ENCODE measurements at places on chromosomes 1 and 21. TPM values are rescaled to one million over a fixed set of nuclear protein-coding genes. Genes with fewer than 3 reads are reported as not detected.

GRCh38 chr1:233675446-233675845 lies 61.5 kb downstream of the KCNK1 start:
- DNase-seq = no peak

The PARP1 gene
- total RNA-seq = 140 TPM

GRCh38 chr1:115463347-115463746 lies 125.3 kb upstream of the NGF start:
- no peak for DNase-seq

- no peak for DNase-seq
Observed at GRCh38 chr1:24384251-24385090, 29.1 kb downstream of the STPG1 start.

DNA sequence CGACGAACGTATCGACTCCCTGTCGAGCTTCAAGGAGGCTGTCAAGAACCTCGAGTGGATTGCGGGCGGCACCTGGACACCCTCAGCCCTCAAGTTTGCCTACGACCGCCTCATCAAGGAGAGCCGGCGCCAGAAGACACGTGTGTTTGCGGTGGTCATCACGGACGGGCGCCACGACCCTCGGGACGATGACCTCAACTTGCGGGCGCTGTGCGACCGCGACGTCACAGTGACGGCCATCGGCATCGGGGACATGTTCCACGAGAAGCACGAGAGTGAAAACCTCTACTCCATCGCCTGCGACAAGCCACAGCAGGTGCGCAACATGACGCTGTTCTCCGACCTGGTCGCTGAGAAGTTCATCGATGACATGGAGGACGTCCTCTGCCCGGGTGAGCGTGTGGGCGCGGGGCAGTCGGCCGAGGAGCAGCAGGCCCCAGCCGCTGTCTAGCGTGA lies 28.0 kb downstream of the COL6A2 start:
- no peak for DNase-seq

- peak; percentile 61 for DNase-seq
Observed at GRCh38 chr1:31434101-31434871, 21.3 kb downstream of the SERINC2 start.

GRCh38 chr1:201356236-201356635 lies 21.2 kb downstream of the TNNT2 start:
- no peak for DNase-seq

GRCh38 chr1:209871006-209871405 lies 43.2 kb downstream of the UTP25 start:
- no peak for DNase-seq

DNA sequence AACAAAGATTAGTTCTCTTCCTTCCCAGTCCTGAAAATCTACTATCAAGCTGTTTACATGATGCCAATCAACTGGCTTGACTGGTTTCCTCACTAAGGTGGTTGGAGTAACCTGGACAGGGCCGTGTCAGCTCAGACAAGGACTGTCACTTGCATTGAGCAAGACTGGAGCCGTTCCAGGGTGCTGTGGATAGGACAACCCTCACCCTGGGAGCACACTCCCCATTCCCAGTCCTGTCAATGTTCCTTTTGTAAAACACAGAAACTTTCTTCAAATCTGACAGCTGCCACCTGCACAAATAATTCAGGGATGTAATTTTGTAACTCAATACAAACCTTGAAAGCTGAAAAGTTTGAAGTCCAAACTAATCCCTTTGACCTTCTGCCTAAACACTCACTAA lies 31.4 kb downstream of the PLPP3 start:
- DNase-seq = no peak

DNA sequence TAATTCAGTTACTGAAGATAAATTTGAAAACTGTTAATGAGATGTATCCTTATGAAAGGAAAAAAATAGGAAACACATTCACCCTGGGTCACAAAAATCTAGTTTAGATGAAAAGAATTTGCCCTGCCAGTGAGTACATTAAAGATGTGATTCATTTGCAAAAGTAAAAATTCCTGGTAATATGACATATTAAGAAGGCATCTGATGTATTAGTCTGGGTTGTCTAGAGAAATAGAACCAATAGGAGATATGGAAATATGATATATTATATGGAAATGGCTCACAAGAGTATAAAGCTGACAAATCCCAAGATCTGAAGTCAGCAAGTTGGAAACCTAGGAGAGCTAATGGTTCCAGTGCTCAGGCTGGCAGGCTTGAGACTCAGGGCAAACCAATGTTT lies 153.8 kb downstream of the MRPL39 start:
- no peak for DNase-seq

- no peak for DNase-seq
Observed at GRCh38 chr1:36123356-36123755, 1.7 kb downstream of the COL8A2 start.

DNA sequence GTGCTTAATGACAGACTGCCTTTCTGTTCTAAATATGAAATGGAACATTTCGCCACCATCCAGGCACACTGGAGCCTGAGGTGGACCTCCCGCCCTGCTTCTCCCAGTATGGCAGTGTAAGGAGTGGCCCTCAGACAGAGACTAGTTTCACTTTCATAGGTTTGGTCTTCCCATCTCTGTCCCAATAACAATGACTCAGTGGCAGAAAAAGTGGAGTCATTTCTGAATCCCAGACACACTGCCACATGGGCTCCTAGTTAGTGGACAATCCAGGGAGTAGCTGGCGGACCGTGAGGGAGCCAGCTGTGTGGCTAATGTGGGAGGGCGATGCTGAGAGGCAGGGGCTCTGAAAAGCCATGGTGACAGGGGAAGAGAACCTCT lies 95.6 kb upstream of the TSPAN2 start:
- DNase-seq = no peak

GRCh38 chr1:35850051-35850450 lies 33.0 kb upstream of the AGO1 start:
- DNase-seq = no peak

- DNase-seq = no peak
Observed at GRCh38 chr1:101781201-101781831, 215.4 kb downstream of the OLFM3 start.

The RHD gene
- 1.2 TPM for total RNA-seq

The CFHR1 gene
- not detected for total RNA-seq

The KLF17 gene
- not detected for total RNA-seq

The TCHH gene
- total RNA-seq = 0.27 TPM

The DCDC2B gene
- not detected for total RNA-seq

DNA sequence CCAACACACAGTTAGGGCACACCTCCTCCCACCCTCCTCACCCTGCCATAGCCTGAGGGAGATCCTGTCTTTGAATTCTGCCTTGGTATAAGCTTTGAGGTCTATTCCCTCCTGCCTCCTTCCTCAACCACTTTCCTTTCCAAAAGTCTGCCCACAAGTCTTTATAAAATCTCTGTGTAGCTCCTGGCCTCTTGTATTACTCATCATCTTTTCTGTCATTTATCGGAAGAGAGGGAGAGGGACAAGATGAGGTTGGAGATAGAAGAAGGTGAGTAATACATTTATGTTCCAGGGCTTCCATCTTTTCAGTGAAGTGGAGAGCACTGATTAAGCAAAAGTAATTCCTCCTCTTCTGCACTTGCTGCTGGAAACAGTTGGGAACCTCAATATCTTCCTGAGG lies 30.5 kb upstream of the EFCAB14 start:
- DNase-seq = no peak

The KCNT2 gene
- total RNA-seq = not detected

GRCh38 chr21:16578912-16579311 lies 849.1 kb downstream of the USP25 start:
- no peak for DNase-seq

GRCh38 chr1:156640842-156641706 lies 843 bp upstream of the BCAN start:
- DNase-seq = no peak

- DNase-seq = no peak
Observed at GRCh38 chr1:214072426-214073157, 84.8 kb downstream of the PROX1 start.

- DNase-seq = peak; percentile 54
Observed at GRCh38 chr1:62508187-62508758, 71.4 kb downstream of the USP1 start.

- DNase-seq = no peak
Observed at GRCh38 chr1:82849460-82849859, 1048.7 kb downstream of the ADGRL2 start.

- no peak for DNase-seq
Observed at GRCh38 chr1:11072216-11072917, 12.5 kb upstream of the SRM start.

GRCh38 chr1:229434005-229434640 lies at the start of gene ACTA1:
TSS of gene ACTA1 (minus strand) at chr1:229434094. CDS start at chr1:229433115, 979 bp downstream.
- DNase-seq = no peak

GRCh38 chr1:29851691-29852090 lies 615.4 kb downstream of the PTPRU start:
- DNase-seq = no peak

- DNase-seq = peak; percentile 60
Observed at GRCh38 chr1:56676571-56677035, 31.5 kb downstream of the PRKAA2 start.

- DNase-seq = no peak
Observed at GRCh38 chr1:6239213-6239752, 3.5 kb upstream of the ICMT start.

The SPATA21 gene
- total RNA-seq = not detected

DNA sequence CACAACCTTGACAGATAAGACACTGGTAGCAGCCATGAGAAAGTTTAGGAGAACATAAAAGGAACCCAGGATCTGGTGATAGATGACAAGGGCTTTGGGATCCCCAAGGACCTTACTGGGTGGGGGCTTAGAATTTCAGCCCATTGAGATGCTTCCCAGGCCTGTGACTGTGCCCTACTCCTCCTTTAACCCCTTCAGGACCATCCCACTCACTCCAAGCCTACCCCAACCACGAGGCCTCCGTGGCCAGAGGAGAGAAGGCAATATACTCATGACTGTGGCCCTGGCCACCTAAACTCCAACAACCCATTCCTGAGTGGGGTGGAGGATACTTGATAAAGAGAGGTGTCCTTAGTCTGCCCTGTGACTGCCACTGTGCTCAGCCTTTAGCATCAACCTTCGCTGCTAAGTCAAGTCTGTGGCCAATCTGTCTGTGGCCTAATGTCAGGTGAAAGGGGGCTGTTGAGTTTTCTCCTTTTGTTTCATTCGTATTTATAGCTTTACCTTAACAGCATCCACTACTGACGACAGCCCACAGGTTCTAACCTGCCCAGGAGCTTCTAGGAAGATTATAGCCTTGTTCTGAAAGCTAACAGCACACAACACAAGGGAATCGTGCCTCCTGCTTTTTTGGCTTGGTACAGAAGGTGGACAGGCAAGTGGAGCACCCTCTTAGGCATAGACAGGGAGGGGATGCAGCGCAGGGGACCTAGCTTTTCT lies 16.9 kb upstream of the BCAR3 start:
- DNase-seq = no peak

GRCh38 chr1:203453016-203453415 lies 22.6 kb upstream of the PRELP start:
- no peak for DNase-seq

DNA sequence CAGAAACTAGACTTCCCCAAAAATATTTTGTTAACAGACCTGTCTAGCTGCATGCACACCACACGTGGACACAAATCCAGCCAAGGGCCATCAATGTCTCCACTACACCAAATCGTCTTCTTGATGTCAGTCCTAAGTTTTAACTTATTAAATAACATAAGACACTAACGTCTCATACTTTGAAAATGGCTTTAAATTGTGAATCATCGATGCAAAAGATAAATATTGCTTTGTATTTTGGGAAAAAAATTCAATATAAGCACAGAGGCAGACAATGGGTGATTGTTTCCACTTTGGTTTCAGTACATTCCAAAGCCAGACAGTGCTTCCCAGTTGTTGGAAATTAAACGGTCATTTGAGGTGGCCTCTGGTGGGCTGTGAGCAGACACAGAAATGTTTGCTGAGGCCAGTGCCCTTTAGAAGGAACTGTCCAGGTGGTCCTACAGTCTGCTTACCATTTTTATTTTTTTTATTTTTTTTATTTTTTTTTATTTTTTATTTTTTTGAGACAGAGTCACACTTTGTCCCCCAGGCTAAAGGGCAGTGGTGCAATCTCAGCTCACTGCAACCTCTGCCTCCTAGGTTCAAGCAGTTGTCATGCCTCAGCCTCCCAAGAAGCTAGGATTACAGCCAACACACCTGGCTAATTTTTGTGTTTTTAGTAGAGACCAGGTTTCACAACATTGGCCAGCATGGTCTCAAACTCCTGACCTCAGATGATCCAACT lies 1.8 kb upstream of the KIAA2013 start:
- DNase-seq = peak; percentile 90

- no peak for DNase-seq
Observed at GRCh38 chr1:2547210-2548067, 8.7 kb upstream of the TNFRSF14 start.

- DNase-seq = no peak
Observed at GRCh38 chr21:42751866-42752265, 98.4 kb downstream of the PDE9A start.

- no peak for DNase-seq
Observed at GRCh38 chr21:43903451-43904091, 38.5 kb downstream of the AGPAT3 start.

The IL19 gene
- not detected for total RNA-seq

DNA sequence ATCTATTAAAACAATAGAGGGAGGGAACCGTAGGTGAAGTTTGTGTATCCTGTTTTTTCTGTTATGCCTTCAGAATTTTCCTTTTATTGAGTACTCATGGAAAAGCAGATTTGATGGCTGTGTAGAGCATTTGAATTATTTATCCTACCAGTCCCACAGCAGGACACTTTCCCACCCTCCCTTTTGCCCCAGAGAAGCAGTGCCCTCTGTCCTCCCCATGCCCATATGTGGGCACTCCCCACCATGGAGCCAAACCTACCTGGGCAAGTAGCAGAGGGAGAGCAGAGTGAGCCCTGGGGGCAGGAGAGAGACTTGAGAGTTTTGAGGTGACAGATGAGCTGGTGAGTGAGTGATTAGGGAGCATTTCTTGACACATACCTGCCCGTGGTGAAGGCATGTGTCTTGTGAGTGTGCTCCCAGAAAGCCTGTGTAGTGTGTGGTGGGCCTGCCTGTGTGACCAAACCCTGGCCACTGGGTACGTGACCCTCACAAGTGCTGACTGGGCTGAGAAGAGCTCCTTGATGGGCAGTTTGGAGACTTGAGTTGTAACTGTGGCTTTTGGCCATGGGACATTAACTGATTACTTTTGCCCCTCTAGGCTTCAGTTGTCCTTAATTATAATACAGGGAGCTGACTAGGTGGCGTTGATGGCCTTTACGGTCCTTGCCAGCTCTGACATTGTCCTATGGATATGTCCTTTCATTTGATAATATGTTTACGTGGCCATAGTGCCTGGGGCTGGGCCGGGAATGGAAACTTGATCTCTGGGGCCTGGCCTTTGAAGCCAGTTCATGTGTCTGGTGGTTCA lies 3.6 kb downstream of the PSEN2 start:
- DNase-seq = no peak

GRCh38 chr1:55214212-55214933 lies 791 bp downstream of the USP24 start:
- peak; percentile 10 for DNase-seq

GRCh38 chr1:89815611-89816010 lies 5.2 kb upstream of the LRRC8D start:
- DNase-seq = no peak

The TRAPPC3 gene
- total RNA-seq = 84.9 TPM

GRCh38 chr1:18126616-18127015 lies 19.0 kb downstream of the IGSF21 start:
- no peak for DNase-seq

- peak; percentile 73 for DNase-seq
Observed at GRCh38 chr1:109239409-109240068, 9.8 kb upstream of the CELSR2 start.
